Chondrocyte (in vitro differentiated cells): ENCODE measurements at places on chromosomes 3 and 15. TPM values are rescaled to one million over a fixed set of nuclear protein-coding genes. Genes with fewer than 3 reads are reported as not detected.

- DNase-seq: no peak
Observed at GRCh38 chr3:37949866-37950265, 40.7 kb upstream of the VILL start.

GRCh38 chr15:88646088-88646405 is 7.2 kb downstream of the ISG20 start:
- DNase-seq: no peak

Gene ADAMTS9
- 4.6 to 5.6 TPM (median 5.1 TPM) in 3 replicates for total RNA-seq

GRCh38 chr3:124829819-124830554 is 57.2 kb downstream of the ITGB5 start:
- no peak for DNase-seq

- DNase-seq: no peak
Observed at GRCh38 chr15:99727330-99727729, 5.9 kb downstream of the LYSMD4 start.

Gene ATP13A4
- not detected in 3 replicates for total RNA-seq

- no peak for DNase-seq
Observed at GRCh38 chr15:69462030-69462492, 9.4 kb downstream of the RPLP1 start.

GRCh38 chr3:118228151-118228550 is 806.5 kb downstream of the IGSF11 start:
- DNase-seq: no peak

Gene GRIP2
- total RNA-seq: 0.20 to 0.63 TPM in 2 of 3 replicates, not detected in the other

- DNase-seq: no peak
Observed at GRCh38 chr15:60960517-60960916, 268.6 kb downstream of the RORA start.

Gene SAXO2
- 0.90 to 5.1 TPM (median 1.0 TPM) in 3 replicates for total RNA-seq

DNA sequence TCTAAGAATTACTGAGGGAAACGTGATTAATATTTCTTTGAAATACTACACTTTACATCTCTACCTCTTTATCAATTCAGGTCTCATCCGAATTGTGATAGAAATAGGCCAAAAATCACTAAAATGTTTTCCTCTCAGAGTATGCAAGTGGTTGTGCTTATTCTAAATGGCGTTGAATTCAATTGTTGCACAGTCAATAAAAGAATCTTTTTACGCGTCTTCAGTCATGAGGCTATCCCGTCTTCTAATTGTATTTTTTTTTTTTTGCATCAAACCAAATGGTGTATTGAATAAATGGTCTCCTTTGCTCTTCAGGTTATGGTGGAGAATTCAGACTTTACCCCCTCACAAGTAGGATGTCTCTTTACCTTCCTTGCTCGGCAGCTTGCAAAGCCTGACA is 112.6 kb downstream of the VPS8 start:
- DNase-seq: no peak

GRCh38 chr3:68148447-68148846 is 494.0 kb upstream of the SUCLG2 start:
- DNase-seq: no peak

- DNase-seq: no peak
Observed at GRCh38 chr15:66359740-66360139, 3.3 kb upstream of the TIPIN start.

Gene ZMAT3
- total RNA-seq: 80.6 to 108 TPM (median 80.7 TPM) in 3 replicates

DNA sequence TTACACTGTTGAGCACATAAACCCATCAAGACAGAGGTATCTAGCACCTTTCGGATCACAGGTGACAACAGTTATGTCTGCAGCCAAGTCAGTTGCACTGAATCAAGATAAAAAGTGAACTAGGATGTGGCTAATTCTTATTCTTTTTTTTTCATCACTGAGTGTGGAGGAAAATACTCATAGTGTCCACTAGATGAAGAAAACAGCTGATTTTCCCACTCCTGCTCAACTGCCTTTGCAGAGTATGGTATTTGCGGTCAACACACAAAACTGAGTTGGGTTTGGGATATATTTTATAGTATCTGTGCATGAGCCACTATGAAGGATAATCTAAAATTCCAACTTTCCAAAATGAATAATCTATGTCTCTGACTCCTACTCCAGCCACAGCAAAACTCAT is 32.5 kb downstream of the IL17RD start:
- DNase-seq: no peak

GRCh38 chr15:60691508-60692047 is 212.6 kb upstream of the ICE2 start:
- no peak for DNase-seq

DNA sequence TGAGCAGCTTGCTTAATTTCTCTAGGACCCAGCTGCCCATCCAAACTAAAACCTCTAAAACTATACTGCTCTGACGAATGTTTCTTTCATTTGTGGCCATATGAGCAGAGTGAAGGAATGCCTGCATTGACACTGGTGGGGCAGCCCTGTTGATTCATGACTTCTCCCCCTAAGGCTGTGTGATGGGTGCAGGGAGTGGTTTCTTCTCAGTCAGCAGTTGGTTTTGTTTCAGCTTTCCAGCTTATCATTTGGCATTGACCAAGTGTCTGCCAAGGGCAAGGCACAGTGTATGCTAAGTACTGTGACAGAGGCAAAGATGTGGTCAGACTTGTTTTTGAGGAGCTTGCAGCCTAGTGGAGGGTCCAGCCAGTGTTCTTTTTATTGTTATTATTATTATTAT is 4.7 kb downstream of the ABHD6 start:
- DNase-seq: no peak

DNA sequence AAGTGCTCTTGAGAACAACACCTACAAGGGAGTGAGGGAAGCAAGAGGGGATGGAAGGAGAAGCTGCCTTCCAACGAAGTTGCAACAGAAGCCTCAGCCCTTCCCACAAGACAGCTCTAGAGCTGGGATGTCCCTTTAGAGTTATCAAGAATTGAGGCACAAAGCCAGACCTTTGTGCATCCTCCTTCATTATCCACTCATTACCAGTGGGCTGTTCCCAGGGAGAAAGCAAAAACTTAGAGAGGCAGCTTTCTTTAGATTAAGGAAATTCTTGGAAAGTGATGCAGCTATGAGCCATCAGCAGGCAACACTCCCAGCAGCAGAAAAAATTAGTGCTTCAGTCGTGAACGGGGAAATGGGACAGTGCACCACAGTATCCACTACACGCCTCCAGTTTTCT is 10.6 kb upstream of the CD96 start:
- no peak for DNase-seq

GRCh38 chr3:196800742-196801434 is 61.2 kb downstream of the PAK2 start:
- DNase-seq: no peak

- DNase-seq: peak; percentile 42
Observed at GRCh38 chr3:14538451-14539088, 1.6 kb downstream of the GRIP2 start.

Gene KPNA4
- total RNA-seq: 58.3 to 75.0 TPM (median 66.0 TPM) in 3 replicates

DNA sequence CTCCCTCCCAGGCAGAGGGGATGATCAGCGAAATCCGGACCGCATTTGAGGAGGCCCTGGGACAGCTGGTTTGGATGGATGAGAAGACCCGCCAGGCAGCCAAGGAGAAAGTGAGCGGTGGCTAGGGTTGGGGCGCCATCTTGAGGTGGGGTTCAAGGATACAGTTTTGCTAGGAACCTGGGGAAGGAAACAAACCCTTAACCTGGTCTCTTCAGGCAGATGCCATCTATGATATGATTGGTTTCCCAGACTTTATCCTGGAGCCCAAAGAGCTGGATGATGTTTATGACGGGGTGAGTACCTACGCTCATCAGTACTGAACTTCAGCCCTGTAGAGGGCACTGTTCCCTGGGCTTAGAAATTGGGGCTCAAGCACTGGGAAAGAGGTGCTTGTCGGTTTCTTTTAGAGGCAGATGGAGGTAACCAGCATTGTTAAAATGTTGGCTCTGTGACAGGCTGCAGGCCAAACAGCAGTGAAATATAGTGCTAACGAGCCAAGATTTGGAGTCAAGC is 9.6 kb upstream of the PSMD2 start:
- DNase-seq: peak; percentile 56

Gene GCNT3
- total RNA-seq: 0.51 to 0.79 TPM (median 0.70 TPM) in 3 replicates

Gene DRD3
- not detected in 3 replicates for total RNA-seq

DNA sequence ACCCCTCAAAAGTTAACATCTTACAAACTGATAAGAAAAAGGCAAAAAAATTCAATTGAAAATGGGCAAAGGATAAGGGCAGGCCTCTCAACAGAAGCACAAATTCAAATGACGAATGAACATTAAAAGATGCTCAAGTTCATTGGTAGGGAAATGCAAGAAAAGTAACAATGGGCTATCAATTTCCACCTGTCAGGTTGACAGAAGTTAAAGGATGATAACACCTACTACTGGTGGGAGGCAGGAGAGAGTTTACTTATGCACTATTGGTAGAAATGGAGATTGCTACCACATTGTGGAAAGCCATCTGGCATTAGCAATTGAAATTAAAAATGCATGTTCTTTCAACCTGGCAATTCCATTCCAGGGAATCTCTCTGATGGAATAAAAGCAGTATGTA is 35.6 kb upstream of the TNFAIP8L3 start:
- DNase-seq: no peak

DNA sequence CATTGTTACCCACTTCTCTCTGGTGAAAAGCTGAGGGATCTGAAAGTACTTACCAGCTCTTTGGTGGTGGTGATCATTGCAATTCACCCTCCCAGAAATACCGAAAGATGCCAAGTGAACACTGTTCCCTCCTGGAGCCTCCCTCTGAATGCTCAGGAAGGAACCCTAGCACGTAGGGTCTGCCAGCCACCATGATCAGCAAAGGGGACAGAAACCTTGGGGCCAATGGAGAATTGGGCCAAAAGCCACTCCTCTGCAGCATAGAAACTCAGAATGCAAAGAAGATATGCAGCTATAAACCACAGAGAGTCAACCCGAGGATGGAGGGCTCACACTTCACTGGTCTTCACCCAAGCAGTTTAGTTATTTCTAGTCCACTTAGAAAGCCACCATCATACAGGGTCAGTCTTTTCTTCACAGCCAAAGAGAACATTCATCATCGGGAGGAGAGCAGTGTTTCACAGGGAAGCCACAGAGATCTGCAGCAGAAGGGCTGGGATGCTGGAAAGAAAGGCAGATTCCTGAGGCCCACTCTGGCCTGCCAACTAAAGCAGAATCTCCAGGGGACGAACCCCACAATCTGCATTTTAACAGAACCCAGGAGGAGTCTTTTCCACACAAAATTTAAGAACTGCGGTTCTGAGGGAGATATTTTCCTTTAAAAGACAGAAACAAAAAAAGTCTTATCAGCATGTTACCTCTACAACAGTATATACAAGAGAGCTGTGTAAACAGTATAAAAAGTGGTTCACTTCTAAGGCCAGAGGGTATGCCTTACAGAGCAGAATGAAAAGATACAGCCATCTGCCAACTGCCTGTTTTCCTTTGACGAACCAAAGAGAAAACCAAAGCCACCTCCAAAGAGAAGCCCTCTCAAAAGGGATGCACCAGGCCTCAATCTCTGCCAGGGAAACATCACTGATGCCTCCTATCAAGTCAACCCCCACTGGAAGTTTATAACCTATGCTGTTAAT is 11.3 kb downstream of the TBC1D2B start:
- DNase-seq: no peak

GRCh38 chr3:61066800-61067199 is 184.5 kb downstream of the FHIT start:
- DNase-seq: no peak

DNA sequence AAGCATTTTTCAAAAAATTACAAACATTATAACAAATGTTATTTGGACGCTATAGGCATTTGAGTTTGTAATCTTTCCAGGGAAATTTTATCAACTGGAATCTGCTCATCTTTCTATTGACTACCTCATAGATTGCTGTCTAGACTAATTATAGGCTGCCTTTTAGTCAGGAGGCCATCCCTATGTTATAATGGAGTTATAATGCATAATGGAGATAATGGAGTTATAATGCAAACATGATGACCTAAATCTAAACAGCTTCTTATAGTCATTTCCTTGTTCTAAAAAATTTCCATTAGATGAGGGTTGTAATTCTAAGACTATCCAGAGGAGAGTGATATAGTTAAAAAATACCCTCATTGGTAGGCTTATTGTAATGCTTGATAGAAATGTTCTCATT is 226.4 kb downstream of the SI start:
- DNase-seq: no peak

Gene RBMS3
- total RNA-seq: 46.7 to 82.6 TPM (median 47.6 TPM) in 3 replicates

GRCh38 chr15:26926081-26926480 is 44.9 kb upstream of the GABRG3 start:
- DNase-seq: no peak
